H9 (cell line): ENCODE measurements at places on chromosomes 7 and 10.

GRCh38 chr7:73895626-73896025 is 34.7 kb downstream of the TMEM270 start:
- no peak for DNase-seq

DNA sequence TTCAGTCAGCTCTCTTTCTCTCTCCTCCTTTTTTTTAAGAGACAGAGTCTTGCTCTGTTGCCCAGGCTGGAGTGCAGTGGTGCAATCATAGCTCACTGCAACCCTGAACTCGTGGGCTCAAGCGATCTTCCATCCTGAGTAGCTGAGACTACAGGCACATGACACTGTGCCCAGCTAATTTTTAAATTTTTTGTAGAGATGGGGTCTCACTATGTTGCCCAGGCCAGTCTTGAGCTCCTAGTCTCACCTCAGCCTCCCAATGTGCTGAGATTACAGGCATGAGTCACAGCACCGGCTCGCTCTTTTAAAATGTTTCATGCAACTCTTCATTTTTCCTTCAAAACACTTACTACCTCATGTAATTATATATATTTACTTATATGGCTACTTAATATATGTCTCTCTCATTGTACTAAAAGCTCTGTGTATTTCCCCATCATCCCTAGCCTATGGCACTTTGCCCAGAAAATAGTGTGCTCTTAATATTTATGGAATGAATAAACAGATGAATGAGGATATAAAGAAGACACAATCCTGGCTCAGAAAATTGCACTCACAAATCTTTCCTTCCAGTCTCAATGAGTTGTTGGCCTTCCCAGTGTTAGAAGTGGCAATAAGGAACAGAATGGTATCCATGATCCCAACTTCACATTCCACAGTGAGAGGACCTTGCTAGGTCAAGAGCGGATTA is 33.9 kb downstream of the EBLN1 start:
- DNase-seq = no peak

DNA sequence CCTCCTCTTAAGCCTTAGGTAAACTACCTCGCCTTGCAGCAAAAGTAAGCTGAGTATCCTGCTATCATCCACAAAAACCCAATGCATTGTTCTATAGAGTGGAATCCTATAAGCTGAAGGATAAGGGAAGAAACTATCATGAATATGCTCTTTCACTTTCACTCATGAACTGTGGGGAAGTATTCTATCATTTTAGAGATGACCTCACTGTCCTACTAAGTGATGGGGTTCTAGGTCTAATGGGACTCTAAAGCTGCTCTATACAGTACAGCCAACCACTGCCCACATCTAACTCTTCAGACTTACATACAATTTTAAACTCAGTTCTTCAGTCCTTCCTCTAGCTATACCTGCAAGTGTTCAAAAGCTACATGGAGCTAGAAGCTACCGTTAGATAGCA is 16.2 kb downstream of the MKRN1 start:
- no peak for DNase-seq

- DNase-seq = peak; percentile 24
Observed at GRCh38 chr10:131702531-131703356, 198.1 kb upstream of the PPP2R2D start.

- DNase-seq = no peak
Observed at GRCh38 chr7:87712571-87712970, 84.4 kb downstream of the RUNDC3B start.

GRCh38 chr7:7178081-7178480 is 4.3 kb upstream of the C1GALT1 start:
- no peak for DNase-seq

- no peak for DNase-seq
Observed at GRCh38 chr7:130951303-130951975, 217.4 kb upstream of the KLF14 start.

DNA sequence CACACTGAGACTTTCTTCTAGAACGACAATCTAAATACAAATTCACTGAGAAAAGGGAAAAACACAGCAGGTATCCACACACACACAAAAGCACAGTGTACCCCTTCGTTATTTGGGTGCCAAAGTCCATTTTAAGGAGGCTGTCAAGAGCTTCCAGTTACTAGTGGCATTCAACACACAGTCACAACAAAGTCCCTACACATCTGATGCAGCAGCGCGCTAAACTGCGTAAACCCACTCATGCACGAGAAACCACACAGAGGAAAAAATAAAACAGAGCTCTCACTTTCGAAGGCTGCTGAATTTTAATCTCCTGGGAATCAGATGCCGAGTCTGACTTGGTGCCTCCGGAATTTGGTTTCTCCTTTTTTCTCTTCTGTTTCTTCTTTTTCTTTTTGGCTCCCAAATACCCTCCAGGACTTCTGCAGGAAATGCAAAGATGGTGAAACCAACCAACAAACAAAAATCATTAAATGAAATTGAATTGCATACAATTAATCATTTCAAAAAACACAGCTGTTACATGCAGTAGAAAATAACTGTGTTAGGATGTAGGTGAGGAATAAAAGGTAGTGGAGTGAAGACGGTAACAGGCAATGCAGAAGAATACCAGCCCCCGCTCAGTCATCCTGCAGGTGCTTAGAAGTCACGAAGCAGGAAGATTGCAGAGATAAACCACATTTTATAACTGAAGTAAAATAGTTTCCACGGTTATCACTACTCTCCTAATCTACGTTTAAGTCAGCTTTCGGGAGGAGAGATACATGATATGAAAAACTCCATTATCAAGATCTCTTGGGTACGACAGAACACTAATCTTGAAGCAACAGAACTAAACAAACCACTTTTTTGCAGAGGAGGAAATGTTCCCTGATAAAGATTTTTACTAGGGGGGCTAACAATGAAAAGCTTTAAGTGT is 27.1 kb downstream of the NMT2 start:
- no peak for DNase-seq

- peak; percentile 73 for DNase-seq
Observed at GRCh38 chr10:127492607-127493250, 56.4 kb upstream of the NPS start.

DNA sequence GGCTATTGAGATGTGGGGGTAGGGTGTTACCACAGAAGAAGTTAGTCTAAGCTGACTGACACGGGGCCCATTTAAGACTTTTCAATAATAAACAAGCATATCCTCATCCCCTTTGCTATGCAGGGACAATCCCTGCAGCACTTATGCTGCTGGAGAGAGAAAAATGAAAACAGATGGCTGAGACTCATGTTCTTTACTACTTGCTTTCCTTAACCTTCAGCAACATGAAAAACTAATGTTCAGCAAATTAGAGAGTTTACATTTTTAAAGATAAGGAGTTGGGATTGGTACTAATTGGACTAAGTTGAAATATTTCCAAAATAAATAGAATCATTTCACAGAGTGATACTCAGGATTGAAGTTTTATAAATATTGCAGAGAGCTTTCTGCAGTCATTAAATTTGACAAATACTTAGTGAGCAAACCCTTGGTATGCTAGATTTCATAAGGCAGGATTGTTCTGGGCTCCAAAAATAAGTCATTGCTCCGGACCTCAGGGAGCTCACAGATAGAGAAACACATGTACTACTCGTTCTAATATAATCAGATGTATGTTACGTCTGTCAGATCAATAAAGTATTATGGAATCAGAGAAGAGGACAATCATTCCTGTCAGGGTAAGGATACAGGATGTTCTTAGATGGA is 147.1 kb upstream of the LRRN3 start:
- no peak for DNase-seq

- DNase-seq = no peak
Observed at GRCh38 chr10:74377476-74377875, 226.5 kb downstream of the ADK start.

- no peak for DNase-seq
Observed at GRCh38 chr7:106143711-106144337, 31.7 kb upstream of the SYPL1 start.

- peak; percentile 79 for DNase-seq
Observed at GRCh38 chr7:134327896-134328295, 11.2 kb upstream of the SLC35B4 start.

DNA sequence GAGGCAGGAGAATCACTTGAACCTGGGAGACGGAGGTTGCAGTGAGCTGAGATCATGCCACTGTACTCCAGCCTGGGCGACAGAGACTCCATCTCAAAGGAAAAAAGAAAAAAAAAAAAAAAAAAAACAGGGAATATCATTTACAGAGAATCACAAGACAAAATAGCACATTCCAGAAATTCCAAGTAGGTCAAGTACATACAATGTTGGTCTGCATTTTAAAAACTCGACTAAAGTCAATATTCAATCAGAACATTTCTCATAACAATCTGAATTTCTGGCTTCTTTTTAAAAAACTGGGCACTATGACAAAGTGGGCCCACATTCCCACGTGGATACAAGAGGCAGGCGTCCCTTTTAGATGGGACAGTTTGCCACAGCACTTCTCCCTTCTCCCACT is 12.8 kb downstream of the ZC3HAV1L start:
- no peak for DNase-seq

DNA sequence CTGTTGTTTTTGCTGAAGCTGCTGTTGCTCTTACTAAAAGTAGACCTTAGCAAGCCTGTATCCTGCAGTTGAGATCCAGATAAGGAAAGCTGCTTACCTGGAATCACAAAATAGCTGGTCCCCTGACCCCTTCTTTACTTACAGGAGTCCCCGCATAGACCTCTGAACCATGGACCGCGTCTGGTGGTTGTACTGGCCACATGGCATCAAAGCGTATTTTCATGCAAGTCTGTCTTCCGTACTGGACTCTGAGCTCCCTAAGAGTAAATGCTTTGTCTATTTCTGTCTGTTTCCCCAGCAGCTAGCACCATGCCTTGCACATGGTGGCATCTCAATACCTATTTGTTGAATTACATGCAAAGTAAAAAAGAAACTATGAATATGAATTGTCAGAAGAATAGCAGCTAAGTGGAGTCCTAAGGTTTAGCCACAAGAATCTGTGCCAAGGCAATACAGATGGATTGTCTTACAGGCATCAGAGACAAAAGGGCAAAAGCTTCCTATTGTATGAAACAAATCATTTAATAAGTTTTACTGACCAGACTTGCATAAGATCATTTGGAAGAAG is 159.2 kb downstream of the PAXIP1 start:
- DNase-seq = no peak

- no peak for DNase-seq
Observed at GRCh38 chr7:23931633-23932032, 221.6 kb downstream of the STK31 start.
